SK-MEL-5 (cell line): ENCODE measurements at places on chromosomes 7 and 10. TPM values are rescaled to one million over a fixed set of nuclear protein-coding genes. Genes with fewer than 3 reads are reported as not detected.

The PANK1 gene
- 2.2 and 2.4 TPM in 2 replicates for total RNA-seq

The HDAC9 gene
- total RNA-seq = 19.9 and 20.3 TPM in 2 replicates

The CREB5 gene
- 13.4 and 19.4 TPM in 2 replicates for total RNA-seq

The NPSR1 gene
- not detected in 2 replicates for total RNA-seq

The CPA4 gene
- 0.11 and 0.16 TPM in 2 replicates for total RNA-seq
